Fibroblast of skin of left biceps (primary cell): ENCODE measurements at places on chromosomes 7 and 10.

- no peak for DNase-seq
These were observed 281.8 kb downstream of the POU6F2 start for GRCh38 chr7:39259391-39260003.

GRCh38 chr10:124677749-124678556 is 66.2 kb downstream of the FAM53B start:
- no peak for DNase-seq

GRCh38 chr10:48306870-48307710 is 613 bp downstream of the MAPK8 start:
- DNase-seq, result no peak

GRCh38 chr10:110488332-110488681 is 9.4 kb upstream of the DUSP5 start:
- no peak for DNase-seq

DNA sequence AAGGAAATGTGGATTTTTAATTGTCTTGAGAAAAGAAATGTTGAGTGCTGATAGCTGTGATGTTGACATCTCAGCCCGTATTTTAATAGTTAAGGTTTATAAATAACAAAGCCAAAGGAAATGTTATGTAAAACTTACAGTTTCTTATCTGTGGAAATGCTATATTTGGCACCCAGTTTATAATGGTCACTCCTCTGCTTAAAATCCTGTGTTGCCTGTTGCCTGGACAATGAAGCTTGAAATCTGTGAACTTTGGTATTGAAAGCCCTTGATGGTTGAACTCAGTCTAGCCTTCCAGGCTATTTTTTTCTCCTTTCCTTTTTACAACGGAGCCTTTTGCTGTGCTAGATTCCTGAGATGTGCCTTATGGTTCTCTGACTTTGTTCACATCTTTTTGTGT is 46.5 kb downstream of the MCU start:
- DNase-seq, result no peak

DNA sequence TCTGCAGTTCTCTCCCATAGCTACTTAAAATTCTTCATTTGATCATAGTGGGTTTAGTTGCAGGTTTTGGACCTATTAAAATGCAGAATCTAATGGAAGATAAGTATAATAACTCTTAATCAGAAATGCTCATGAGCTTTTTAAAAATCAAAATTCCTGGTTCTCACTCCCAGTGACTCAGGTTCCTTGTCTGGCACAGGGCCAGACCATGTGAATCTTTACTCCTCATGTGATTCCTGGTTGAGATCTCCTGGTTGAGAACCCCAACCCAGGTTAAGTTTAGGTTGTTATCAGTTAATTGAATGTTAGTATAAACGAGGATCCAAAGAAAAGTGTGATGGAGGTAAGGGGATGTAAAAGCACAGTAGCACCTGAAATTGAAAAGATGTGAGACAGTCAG is 17.5 kb upstream of the TRUB1 start:
- no peak for DNase-seq

DNA sequence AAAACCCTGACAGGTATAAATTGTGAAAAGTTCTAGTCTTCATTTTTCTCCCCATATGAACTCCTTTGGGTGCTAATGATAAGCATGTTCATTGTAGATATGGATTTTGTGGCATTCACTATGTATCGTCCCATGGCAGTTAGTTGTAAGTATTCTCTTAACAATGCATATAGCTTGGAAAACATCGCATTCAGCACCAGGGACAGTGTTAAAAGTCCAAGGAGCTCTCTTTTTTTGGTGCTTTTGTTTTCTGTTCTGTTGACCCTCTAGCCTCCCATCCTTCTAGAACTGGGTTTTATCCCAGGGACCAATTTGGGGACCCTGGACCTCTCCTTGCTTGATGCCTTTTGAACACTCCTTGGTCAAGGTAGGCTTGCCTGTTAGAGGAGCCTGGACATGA is 37.7 kb downstream of the INSYN2A start:
- DNase-seq, result no peak
